CD4-positive, alpha-beta T cell treated with Interleukin-10 for 1 hour (primary cell): ENCODE measurements at places on chromosomes 1 and 21.

DNA sequence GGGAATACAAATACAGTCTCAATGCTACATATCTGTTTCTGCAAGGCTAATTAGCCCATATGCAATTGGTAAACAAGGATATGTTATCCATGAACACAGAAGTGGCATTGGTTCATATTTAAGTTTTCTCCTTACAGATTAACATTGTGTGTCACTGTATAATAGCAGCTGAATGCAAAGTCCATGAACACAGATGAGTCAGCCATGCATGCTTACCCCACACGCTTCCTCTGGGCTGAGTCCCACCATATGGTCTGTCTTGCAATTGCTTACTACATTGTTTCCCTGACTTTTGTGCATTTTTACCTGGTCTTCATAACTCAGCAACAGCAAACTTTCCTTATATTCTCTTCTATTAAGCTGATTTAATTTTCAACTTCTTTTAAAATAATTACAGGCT lies 41.5 kb upstream of the TSNAX start:
- no peak for DNase-seq

DNA sequence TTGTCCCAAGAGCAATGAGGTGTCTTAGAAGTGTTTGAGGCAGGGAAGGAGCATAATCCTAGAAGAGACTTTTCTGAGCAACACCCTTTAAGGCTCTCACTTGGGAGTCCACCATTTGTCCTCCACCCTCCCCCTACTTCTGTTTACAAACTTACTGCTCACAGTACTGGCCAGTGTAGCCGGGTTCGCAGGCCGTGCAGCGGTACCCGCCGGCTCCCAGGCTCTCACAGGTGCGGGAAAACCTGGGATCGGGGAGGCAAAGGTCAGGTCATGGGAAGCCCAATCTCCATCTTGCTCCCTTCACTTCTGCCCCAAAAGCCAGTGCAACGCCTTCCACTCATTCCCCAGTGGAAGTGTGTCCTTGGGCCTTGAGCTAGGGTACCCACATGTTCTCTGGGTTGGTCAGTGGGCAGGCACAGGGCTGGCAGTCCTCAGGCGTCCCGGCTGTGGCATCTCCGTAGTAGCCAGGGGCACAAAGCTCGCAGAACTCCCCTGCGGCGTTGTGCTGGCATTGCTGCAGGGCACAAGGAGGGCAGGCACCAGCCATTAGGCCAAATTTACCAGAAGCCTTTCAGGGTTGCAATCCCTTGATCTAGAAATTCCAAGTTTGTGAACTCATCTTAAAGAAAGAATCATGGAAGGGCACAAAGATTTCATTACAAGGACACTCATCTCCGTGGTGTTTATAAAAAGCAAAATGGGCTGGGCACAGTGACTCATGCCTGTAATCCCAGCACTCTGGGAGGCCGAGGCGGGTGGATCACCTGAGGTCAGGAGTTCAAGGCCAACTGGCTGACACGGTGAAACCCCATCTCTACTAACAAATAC lies 49.8 kb downstream of the LDLRAD2 start:
- no peak for DNase-seq

DNA sequence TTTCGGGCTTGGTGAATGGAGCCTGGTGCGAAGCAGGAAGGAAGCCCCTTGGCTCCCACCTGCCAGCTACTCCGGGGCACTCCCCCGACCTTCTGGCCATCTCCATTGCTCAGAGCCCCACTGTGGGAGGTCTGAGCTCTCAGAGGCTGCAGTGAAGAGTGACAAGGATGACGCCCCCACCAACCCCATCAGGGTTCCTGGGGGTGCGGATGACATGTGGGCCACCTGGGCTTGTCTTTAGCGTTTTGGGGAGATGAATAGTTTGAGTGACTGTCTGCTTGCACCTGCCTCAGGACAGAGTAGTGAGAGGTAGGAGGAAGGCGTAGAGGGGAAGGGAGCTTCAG lies 43.2 kb upstream of the LBR start:
- no peak for DNase-seq

- DNase-seq: peak; percentile 57
Measured at GRCh38 chr1:28737307-28738132, 780 bp downstream of the YTHDF2 start.

- DNase-seq: no peak
Measured at GRCh38 chr1:67001682-67002425, 52.1 kb downstream of the SLC35D1 start.

- no peak for DNase-seq
Measured at GRCh38 chr21:33211732-33212131, 18.0 kb upstream of the IFNAR2 start.

DNA sequence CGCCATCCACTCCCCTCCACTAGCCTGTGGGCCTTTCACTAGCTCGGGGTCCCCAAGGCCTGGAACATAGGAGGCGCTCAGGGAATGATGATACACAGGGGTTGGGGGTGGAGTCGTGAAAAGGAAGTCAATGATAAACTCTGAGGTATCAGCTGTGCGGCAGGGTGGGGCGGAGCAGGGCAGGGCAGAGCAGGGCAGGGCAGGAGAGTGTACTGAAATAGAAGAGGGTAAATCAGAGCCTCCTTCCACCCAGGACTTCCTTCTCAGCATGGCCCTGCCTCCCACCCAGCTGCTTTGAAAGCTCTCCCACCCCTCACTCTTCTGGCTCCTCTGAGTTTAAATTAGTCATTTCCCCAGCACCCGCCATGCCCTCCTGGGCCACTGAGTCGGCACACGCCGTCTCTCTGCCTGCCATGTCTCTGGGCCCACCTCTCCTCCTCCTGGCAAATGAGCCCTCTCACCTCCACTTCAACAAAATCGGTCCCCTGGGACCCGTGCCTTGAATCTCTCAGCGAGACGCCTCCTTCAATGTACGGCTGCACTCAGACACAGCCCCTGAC lies 16.9 kb downstream of the CAPZB start:
- peak; percentile 74 for DNase-seq

GRCh38 chr21:42570362-42570761 lies 56.7 kb downstream of the SLC37A1 start:
- DNase-seq: no peak

GRCh38 chr1:94037392-94038229 lies 83.3 kb downstream of the ABCA4 start:
- DNase-seq: no peak

GRCh38 chr1:42733415-42734200 lies 6.4 kb downstream of the CLDN19 start:
- DNase-seq: no peak

DNA sequence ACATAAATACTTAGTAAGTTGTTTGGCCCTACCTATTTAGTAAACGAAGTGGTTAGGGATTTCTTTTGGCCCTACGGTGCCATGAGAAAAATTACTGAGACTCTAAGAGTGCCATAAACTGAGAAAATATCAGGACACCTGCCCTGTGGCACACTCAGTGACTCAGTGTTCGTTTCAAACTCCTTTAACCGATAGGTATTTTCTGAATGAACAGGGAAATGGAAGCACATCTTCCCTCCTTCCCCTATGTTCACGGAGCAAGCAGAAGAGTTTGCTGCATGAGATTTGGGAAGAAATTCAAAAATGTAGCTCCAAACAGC lies 134.2 kb downstream of the KAZN start:
- DNase-seq: no peak

- DNase-seq: no peak
Measured at GRCh38 chr1:204723131-204723787, 37.7 kb upstream of the LRRN2 start.

- no peak for DNase-seq
Measured at GRCh38 chr1:56414728-56415224, 164.6 kb downstream of the PLPP3 start.

DNA sequence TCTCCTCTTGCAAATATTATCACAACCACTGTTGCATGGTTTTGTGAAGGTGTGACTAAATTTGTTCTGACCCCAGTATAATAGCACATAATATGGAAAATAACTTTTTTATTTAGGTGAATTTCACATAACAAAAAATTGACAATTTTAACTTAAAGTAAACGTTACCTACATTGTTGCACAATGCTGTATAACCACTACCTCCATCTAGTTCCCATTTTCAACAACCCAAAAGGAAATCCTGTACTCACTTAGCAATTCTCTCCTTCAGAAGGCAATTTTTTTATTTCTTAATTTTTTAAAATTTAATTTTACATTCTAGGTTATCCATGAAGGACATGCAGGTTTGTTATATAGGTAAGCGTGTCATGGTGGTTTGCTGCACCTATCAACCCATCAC lies 95.2 kb downstream of the KCNJ6 start:
- DNase-seq: no peak

DNA sequence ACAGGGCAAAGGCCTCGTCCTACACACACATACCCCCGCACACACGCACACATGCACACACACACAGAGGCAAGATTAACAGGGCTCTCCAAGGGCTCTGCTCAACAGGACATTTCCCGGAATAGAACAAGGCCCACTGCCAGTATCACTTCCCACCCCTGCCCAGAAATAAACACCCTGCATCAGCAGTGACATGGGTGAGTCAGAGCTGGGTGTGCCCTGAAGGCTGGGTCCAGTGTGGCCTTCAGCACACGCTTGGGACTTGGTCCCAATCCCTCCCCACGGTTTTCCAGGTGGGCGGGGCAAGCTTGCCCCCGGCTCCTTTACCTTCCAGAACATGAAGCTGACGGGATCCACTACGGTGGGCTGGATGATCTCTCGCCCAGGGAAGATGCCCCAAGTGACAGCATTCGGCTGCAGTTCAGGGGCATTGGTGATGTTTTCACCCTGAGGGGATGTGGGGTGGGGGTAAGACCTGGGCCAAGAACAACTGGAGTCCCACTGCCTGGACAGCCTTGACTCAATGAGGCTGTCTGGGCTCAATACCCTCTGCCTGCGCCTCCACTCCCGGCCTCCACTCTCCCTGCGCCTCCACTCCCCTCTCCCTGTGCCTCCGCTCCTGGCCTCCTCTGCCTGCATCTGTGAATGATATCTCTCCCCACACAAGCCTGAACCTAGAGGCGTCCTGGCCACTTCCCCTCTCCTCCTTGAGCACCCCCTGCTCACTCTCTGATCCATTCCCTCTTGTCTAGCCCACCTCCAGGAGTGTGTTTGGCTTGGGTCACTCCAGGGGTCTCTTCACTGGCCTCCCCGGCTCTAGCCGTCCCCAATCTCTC lies 14.7 kb downstream of the MTHFR start:
- peak; percentile 44 for DNase-seq

- DNase-seq: no peak
Measured at GRCh38 chr1:80659161-80659560, 1141.6 kb upstream of the ADGRL2 start.

- no peak for DNase-seq
Measured at GRCh38 chr21:28683982-28684752, 308.5 kb downstream of the LTN1 start.

DNA sequence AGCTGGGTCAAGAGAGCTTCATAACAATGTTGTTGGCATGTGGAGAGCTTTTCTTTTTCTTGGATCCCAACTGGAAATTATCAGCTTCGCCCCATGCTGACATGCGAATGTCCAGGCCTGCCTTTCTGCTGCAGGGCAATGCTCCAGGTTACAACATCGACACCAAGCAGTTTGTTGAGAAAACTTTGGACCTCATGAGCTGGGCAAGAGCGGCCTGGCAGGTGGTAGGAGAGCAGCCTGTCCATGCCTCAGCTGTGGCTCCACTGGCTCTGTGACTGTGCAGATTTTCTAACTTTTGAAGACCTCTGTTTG lies 41.4 kb downstream of the MTARC1 start:
- no peak for DNase-seq

- no peak for DNase-seq
Measured at GRCh38 chr1:223199094-223199647, 56.1 kb upstream of the TLR5 start.

DNA sequence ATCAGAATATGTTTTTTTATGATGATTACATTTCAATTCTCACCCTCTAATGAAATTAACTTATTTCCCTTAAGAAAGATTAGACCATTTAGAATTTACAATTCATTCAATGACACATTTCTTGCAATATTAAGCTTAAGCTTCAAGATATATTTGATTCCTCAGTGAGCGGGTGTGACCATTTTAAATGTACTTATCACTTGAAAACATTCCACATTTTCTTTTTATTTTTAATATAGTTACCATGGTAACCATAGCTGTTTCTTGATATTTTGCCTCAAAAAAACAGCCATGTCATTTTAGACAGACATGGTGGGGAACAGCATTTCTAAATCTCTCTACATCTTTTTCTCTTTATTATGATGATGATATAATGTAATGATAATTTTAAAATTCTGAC lies 1029.0 kb upstream of the B3GALT2 start:
- no peak for DNase-seq

DNA sequence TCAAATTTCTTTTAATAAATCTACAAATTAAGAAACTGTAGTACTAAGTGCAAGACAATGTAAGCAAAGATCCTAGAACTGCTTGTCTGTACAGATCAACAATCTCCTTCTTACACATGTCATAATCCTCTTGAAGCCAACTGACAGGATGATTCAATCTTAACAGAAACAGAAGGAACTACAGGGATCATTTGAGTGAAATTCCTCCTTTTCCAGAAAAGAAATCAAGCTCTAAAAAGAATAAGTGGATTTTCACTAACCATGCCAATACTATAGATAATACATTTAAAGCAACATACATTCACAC lies 53.2 kb downstream of the RAB3GAP2 start:
- no peak for DNase-seq

- DNase-seq: no peak
Measured at GRCh38 chr1:74468982-74469603, 43.3 kb downstream of the LRRC53 start.

DNA sequence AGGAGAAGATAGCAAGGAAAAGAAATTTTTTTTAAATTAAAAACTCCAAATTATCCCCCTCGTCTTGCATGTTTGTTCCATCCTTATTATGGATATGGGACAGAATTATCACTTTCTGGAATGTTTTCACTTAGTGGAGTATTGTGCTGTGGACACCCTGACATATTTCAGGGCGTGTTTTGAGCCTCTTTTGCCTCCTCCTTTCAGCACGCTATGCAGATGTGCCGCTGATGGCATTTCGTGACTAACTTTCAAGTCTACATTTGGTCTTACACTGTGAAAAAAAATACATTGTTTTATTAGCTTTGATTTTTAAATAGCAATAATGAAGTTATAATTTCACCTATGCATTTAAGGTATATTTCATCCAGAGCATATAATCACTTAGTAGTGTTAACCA lies 738.7 kb downstream of the LTN1 start:
- DNase-seq: no peak

DNA sequence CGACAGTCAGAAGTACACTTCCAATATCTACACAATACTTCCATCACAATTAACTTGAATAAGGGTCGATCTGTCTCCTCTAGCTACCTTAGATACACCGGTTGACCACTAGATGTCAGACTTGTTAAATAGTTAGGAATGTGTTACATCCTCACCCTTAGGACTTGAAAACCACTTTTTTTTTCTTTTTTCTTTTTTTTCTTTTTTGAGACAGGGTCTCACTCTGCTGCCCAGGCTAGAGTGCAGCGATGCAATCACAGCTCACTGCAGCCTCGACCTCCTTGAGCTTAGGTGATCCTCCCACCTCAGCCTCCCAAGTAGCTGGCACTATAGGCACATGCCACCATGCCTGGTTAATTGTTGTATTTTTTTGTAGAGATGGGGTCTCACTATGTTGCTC lies 120.4 kb upstream of the GREM2 start:
- peak; percentile 13 for DNase-seq

DNA sequence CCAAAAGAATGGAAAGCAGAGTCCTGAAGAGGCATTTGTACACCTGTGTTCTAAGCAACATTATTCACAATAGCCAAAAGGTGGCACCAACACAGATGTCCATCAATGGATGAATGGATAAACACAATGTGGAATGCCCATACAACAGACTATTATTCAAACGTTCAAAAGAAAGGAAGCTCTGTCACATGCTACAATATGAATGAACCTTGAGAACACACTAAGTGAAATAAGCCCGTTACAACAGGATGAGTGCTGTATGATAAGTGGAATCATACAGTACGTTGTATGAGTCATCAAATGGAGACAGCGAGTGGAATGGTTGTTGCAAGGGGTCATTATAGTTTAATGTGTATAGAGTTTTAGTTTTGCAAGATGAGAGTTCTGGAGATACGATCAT lies 80.1 kb downstream of the SH3BGR start:
- no peak for DNase-seq
